ENCODE measurements at places on chromosomes 6 and 20.
A peak's percentile ranks its signal among the peaks of the same experiment; 100 is the strongest.

DNA sequence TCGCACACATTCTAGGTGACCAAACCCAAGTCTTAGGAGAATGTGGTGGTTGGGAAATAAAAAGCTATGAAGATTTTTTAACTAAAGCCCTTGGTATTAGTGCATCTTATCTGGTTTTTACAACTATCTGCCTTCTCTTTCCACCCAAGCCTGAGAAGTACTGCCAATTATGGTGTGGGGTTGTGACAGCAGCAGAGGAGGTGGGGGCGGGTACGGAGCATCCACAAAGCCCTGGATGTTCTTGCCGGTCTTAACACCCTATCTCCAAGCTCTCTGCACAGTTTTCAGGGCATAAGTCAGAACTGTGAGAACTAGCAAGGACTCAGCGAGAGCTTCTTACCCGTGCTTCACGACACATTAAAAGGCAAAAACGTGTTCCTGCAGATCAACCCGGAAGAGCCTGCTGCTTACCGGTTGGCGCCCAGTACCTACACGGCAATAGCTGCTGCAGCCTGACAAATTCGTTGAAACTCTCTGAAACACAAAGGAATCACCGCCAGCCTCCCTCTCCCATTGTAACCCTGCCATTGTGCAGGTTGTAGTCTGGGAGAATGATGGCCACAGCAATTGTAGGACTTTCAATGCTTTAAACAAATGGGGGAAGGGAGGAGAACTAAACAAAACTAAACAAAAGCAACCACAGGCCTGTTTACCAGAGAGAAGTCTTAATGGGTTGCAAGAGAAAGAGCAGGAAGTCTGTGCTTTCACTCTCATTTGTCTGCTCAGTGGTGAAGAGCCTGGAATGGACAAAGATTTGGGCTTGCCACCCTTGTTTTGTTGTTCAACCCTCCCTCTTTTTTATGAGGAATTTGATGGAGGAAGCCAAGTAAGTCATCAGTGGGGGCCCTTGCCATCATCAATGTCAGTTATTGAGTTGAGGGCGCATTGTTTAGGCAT is 461.0 kb upstream of the JARID2 start:
- no peak for DNase-seq

DNA sequence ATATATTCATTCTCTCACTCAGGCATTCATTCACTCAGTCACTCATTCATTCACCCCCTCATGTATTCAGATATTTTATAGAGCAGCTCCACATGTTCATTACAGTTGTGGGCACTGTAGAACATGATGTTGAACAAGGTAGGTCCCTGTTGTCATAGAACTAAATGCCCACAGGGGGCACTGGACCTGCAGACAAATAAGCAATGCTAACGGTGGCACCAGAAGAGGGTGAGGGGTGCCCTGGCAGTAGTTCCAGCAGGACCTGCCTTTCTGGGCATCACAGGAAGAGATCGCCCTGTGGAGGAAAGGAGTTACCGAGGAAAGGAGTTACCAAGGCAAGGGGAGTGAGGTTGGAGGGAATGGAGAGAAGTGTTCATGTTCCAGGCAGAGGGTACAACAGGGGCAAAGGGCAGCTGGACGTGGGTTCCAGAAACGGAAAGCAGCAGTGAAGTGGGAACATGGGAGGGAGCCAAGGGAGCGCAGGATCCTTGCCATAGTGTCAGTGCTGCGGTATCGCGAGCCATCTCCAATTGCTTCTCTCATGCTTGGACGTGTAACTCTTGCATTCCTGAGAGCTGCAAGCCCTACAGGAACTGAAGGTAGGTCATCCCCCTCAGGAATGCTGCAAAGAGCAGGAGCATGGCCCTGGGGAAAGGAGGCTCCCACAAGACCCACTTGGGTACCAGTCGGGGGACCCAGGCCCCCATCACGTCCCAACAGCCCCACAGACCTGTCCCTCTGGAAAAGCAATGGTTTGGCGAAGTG is 128.2 kb downstream of the EDN3 start:
- DNase-seq = no peak

DNA sequence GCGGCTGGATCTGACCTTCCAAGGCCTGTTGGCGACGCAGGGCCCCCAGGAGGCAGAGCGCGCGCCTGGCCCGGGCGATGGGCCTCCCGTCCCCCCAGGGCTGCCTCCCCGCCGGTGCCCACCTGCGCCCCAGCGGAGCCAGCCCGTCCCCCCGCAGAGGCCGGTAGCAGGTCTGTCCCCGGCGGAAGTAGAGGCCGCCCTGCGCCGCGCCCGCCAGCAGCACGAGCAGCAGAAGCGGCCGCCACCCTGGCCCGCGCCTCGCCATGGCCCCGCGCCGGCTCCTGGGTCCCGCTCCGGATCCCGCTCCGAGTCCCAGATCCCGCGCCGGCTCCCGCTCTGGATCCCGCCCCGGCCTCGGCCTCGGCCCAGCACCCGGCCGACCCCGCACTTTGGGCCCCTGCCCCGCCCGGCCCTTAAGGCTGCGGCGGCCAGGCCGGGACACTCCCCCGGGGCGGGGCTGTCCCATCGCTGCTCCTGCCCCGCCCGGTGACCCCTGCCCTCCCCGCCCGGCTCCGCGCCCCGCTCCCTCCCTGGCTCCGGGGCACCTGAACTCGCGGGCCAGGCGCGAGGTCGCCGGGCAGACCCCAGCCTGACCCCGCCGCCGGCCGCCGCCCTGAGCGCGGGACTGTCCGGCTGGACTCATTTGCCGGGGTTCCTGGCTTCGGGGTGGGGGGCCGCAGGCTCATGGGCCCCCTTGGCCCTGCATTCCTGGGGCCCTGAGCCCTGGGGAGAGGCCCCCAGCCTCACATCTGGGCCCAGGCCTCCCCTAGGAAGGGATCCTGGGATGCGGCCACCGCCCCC is at the start of gene CTSZ:
CTSZ (minus strand) TSS at position 391 of the 801 bp plus-strand sequence; CDS start at position 265, 126 bp downstream.
- peak; percentile 25 for DNase-seq

- no peak for DNase-seq
Measured at GRCh38 chr6:501891-502601, 110.5 kb downstream of the IRF4 start.

- DNase-seq = no peak
Measured at GRCh38 chr6:88050140-88050818, 2.6 kb downstream of the SPACA1 start.

DNA sequence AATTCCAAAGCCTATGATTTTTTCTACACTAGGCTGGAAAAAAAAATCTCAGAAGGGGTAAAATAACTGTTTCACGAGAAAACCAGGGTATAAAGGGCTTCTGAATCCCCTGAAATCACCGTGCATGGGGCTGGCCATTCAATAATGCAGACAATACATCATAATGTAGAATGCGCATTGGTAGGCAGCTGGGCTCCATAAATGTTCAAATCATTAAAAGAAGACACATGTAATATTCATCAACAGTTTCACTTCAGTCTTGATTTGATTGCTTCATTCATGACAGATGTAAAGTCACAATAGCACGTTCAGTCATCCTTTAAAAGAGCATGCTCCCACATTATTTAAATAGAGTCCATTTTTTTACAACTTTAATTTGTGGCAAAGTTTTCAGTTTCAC is 20.5 kb downstream of the PTCHD4 start:
- DNase-seq = no peak

GRCh38 chr6:18350712-18351111 is 36.4 kb upstream of the RNF144B start:
- no peak for DNase-seq

- no peak for DNase-seq
Measured at GRCh38 chr6:25548451-25548850, 103.6 kb upstream of the SCGN start.

DNA sequence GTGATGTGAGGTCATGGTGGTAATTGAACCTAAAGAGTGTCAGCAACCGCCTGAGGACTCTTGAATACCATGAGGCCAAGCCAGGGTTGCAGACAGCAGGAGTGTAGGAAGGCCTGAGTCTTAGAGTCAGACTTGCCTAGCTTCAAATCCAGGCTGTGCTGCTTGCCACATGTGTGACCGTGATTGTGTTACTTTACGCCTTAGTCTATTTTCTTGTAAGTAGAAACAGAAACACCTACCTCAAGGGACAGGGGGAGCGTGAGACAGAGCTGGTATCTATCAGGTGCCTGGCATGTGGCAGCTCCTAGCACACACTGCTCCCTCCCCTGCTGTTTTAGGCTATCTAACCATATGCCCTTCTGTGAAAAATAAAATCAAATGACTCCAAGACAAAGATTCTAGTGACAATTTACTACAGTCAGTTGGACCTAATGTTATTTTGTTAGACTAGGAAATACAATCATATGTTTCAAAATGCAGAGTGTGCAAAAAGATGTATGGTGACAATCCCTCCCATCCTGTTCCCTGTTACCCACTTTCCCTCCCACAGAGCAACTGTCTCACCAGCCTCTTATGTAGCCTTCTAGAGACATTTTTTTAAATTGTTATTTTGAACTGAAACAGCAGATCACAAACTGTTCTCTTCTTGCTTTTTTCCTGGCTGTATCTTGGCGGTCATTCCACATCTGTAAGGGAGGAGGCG is 21.7 kb downstream of the TAF8 start:
- DNase-seq = no peak

DNA sequence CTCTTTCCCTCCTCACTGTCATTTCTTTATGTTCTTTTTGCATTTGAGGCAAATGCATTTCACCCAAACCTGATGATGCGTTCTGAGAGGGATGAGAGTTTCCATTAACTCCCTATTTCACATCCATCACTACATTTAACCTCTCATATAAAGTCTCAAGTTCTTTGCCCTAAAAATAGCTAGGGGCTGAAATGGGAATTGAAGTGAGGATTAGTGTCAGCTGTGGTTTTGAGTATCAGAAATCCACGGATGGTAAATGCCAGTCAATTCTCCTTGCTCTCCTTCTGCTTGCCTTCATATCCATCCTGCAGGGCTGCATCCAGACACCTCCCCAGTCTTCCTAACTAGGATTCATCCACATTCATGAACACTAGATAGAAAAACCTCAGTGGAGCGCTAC is 10.0 kb upstream of the DTNBP1 start:
- DNase-seq = no peak

DNA sequence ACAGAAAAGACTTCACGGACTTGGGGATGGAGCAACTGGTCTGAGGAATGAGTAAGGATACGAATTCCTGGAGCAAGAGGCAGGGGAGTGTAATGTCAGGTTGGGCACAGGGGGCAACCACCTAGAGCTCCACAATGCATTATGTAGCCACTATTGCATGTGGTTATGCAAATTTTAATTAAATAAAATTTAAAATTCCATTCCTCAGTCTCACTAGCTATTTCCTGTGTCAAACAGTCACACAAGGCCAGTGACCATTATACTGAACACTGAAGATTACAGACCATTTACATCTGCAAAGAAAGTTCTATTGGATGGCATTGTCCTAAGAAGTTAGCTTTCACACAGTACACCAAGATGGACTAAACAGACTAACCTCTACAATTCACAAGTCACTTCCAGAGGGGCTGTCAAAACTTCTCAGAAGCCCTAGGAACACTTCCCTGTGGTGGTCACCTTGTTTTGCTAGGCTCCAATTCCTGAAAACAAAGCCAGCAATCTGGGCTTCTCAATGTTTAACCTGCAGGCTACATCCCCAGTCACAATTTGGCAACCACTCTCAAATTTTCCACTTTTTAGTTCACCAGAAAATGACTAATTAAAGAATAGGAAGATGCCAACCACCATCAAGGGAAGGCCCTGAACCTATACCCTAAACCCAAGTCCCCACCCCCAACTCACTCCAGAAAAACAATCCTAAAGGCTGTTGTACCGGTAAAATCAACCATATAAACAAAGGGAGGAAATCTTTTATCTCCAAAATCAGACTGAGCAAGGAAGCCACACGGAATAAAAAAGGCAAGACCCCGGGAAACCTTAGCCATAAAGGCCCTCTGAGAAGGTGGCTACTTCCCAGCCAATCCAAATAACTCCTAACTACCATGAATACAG is 34.2 kb upstream of the C20orf203 start:
- DNase-seq = no peak

DNA sequence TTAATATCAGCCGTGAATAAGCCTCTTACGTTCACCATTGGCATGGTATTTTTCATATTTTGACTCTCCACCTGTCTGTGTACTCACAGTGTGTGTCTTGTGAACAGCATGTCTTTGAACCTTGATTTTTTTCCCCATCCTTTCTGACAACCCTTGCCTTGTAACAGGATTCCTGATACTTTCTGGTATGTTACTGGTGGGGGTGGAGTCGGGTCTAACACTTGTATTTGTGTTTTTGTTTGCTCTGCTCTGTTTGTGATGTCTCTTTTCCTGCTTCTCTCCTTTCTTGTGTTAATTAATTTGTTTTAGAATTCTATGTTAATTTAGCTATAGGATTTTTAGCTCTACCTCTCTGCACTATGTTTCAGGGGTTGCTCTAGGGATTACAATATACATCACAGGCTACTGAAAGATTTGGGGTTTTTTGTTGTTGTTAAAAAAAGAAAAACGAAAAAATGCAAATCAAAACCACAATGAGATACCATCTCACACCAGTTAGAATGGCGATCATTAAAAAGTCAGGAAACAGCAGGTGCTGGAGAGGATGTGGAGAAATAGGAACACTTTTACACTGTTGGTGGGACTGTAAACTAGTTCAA is 245.1 kb downstream of the CDH4 start:
- DNase-seq = no peak

GRCh38 chr6:50976907-50977306 is 158.2 kb downstream of the TFAP2B start:
- no peak for DNase-seq

- DNase-seq = no peak
Measured at GRCh38 chr6:12371641-12372146, 81.5 kb downstream of the EDN1 start.

GRCh38 chr6:38057994-38058393 is 238.5 kb downstream of the ZFAND3 start:
- DNase-seq = no peak

GRCh38 chr6:127520066-127520465 is 931 bp upstream of the MTCL3 start:
- DNase-seq = no peak

GRCh38 chr20:33017542-33017941 is 10.0 kb downstream of the BPIFB2 start:
- DNase-seq = no peak

DNA sequence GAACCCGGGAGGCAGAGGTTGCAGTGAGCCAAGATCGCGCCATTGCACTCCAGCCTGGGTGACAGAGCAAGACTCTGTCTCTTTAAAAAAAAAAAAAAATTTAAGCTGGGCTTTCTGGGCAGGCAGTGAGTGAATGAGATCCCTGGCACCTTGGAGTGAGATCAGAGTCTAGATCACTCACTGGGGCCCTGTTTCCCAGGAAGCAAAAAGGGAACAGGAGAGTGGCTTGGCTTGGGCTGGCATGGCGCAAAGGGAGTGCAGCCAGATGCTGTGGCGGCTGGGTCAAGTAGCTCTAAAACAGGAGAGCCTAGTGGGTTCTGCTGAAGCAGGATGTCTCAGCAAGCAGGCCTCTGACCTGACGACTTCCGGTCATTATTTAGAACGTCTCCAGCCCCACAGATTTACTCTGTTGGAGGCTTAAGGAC is 10.4 kb downstream of the PLCG1 start:
- DNase-seq = no peak

DNA sequence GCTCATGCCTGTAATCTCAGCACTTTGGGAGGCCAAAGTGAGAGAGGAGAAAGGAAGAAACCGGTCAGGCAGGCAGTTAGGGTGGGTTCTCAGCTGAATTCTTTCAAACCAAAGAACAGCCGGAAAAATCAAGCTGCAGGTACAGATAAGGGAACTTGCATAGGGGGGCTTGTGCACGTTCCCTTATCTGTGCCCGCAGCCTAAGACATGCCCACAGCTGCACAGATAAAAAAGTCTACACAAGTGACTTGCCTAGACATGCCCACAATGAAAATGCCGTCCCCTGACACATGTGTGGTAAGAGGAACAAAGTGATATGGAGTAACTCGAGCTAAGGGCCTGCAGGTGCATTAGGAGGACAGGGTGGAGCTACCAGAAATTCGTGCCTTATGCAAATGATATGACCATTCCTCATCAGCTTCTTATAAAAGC is 175.8 kb upstream of the SALL4 start:
- DNase-seq = no peak

Data from activated CD8-positive, alpha-beta memory T cell treated with anti-CD3 and anti-CD28 coated beads for 1 hour (primary cell).